ENCODE measurements at places on chromosomes 16 and 17.

DNA sequence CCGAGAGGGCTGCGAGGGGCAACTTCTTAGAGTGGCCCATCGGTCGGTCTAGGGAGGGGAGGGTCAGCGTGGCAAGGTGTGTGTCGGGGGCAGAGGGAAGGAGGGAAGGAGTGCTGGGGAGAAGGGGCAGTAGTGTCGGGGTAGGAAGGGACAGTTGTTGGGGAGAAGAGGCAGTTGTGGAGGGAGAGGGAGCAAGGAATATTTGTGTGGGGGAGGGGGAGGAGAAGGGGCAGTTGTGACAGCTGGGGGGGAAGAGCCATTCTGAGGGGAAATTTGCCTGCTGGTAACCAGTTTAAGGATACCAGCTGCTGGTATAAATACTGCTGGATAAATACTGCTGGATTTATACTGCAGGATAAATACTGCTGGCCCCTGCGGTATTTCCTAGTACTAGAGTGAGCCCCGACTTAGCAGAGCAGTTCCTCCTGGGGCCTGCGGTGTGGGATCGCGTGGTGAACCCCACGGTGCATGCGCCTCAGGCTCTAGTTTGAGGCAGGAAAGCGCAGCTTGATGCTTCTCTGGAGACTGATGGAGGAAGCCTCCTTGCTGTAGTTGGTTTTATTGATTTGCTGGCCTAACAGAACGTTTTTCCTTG lies 309 bp downstream of the DNAH2 start:
- peak; percentile 45 for DNase-seq

DNA sequence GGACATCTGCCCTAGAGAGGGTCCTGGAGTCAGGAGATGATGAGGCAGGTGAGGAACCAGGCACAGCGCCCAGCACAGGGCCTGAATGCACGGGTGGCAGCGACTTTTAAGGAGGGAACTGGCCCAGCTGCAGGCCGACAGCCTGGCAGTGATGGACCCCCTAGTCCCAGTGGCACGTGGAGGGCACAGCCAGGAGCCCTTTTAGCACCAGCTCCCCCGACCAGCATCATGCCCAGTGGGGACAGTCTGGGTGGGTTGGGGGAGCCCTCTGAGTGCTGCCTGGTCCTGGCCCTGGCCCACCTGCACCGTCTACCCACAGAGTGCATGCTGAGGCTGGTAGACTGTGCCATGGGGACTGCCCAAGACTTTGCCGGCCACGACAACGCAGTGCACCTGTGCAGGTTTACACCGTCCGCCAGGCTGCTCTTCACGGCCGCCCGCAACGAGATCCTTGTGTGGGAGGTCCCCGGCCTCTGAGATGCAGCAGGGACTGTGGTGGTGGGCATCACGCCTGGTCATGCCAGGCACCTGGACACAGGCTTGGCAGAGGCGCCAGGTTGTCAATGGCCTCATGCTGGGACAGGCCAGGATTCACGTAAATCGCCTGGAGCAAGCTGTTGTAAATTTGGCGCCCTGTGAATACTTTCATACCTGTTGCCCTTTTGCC lies 686 bp upstream of the RHOT2 start:
- no peak for DNase-seq

GRCh38 chr16:31501966-31502348 lies 6.2 kb downstream of the RUSF1 start:
- no peak for DNase-seq

DNA sequence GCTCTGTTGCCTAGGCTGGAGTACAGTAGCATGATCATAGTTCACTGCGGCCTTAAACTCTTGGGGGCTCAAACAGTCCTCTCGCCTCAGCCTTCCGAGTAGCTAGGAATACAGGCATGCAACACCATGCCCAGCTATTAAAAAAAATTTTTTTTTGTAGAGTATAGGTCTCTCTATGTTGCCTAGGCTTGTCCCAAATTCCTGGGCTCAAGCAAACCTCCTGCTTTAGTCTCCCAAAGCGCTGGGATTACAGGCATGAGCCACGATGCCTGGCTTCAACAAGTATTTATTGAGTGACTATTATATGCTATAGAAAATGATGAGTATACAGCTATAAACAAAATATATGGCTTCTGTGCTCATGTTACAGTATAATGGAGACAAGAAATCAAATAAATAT lies 66.7 kb upstream of the C17orf78 start:
- no peak for DNase-seq

DNA sequence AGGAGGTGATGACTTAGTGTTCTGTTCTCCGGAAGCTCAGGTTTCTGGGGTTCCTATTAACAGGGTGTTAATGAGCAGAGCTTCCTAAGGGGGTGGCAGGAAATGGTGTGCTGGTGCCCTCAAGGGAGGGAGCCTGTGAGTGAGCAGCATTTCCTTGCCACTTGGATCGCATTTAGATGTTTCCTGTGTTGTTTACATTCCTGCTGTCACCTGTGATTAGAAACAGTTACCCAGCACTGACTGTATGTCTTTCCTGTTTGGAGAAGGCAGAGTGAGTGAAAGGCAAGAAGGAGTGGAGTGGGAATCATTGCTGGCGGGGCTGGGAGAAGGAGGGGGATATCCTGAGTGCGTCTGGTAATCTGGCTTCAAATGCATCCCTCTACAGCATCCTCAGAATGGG lies 214.6 kb downstream of the CCDC182 start:
- DNase-seq, result no peak

DNA sequence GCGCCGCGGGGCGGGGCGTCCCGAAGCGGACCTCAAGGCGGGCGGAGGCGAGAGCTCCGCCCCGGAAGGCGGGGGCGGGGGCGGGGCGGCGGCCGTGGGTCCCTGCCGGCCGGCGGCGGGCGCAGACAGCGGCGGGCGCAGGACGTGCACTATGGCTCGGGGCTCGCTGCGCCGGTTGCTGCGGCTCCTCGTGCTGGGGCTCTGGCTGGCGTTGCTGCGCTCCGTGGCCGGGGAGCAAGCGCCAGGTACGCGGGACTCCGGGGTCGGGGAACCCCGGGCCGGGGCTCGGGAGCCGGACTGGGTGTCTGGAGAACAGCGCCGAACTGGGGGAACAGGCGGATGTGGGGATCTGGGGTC lies at the start of gene TNFRSF12A:
Gene TNFRSF12A, plus strand, starts transcription at position 122 of the 357 bp plus-strand sequence. Its CDS starts 30 bp downstream, at position 152.
- DNase-seq, result peak; percentile 77

GRCh38 chr16:8961811-8962390 lies 1.8 kb downstream of the USP7 start:
- DNase-seq, result peak; percentile 19

- peak; percentile 74 for DNase-seq
Measured at GRCh38 chr17:31842195-31843069, 16.6 kb downstream of the COPRS start.

DNA sequence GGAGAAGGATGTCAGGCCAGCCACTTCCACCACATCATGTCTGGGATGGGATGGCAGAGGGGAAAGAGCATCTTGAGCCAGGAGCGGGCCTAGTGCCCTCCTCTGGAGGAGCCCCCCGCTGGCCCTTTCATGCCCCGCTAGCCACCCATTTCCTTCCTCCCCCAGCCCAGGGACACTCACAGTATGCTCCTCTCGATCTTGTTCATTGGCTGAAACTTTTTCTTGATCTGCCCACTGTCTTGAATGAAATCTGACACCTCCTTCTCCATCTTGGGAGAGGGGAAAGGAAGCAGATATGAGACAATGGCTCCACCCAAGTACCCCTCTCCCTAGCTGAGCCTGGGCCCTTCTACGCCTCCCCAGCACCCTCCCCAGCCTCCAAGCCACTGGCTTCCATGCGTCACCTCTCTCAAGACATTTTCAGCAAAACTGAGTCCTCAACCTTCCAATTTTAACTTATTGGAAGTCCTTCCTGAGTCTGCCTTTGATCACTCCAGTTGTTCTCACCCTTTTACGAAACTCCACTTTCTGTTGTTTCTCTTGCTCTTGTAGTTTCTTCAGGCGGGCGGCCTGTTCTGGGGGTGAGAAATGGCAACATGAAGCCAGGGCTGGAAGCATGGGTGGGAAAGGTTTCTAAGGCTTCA lies 7.2 kb downstream of the SPAG7 start:
- no peak for DNase-seq
